ENCODE measurements at places on chromosomes 16 and 17.
A peak's percentile ranks its signal among the peaks of the same experiment; 100 is the strongest.

- no peak for DNase-seq
These were observed 36.6 kb upstream of the NACA2 start for GRCh38 chr17:61627658-61628057.

DNA sequence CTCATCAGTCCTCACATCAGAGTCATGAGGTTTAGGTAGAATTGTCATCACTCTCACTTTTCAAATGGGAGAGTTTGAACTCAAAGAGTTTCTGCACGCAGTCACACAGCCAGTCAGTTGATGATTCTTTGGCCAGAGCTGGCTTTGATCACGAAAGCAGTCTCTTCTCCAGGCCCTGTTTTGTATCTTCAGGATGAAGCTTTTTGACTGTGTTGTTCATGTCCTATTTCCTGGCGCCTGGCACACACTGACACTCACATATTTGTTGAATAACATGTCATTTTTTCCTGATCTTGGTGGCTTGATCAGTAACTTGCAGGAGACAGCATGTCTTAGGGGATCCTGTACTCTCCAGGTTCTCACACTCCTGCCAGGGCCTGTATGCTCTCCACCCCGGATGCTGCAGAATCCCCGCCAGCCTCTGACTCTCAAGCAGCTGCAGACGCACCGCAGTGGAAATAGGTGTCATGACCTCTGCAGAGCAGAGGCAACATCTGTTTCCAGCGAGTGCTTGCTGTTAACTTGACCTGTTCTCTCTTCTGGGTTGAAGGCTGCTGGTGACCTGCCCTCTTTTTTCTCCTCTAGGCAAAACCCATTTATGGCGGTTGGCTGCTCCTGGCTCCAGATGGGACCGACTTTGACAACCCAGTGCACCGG is 33.0 kb downstream of the MPRIP start:
- DNase-seq, result no peak

- DNase-seq, result no peak
These were observed 2274.7 kb downstream of the TP53TG3F start for GRCh38 chr16:35733971-35734702.

GRCh38 chr17:32970281-32970680 is 21.4 kb upstream of the SPACA3 start:
- DNase-seq, result no peak

- DNase-seq, result no peak
These were observed 122.6 kb downstream of the SOCS1 start for GRCh38 chr16:11133344-11133943.

DNA sequence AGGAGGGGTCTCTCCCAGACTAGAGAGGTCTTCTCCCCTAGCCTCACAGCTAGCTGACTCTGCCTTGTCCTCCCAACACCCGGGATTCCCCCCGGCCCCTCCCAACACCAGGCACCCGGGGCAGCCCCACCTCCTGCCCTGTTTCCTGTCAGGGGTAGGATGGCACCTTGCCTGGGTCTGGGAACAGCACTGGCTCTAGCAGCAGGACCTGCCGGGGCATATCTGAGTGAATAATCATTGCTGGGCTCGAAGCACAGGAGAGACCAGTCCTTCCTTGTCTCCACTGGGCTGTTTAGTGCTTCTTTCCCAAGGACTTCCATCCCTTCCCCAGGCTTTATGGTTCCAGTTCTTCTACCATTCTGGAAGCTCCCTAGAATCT is 25.7 kb downstream of the MINK1 start:
- no peak for DNase-seq

DNA sequence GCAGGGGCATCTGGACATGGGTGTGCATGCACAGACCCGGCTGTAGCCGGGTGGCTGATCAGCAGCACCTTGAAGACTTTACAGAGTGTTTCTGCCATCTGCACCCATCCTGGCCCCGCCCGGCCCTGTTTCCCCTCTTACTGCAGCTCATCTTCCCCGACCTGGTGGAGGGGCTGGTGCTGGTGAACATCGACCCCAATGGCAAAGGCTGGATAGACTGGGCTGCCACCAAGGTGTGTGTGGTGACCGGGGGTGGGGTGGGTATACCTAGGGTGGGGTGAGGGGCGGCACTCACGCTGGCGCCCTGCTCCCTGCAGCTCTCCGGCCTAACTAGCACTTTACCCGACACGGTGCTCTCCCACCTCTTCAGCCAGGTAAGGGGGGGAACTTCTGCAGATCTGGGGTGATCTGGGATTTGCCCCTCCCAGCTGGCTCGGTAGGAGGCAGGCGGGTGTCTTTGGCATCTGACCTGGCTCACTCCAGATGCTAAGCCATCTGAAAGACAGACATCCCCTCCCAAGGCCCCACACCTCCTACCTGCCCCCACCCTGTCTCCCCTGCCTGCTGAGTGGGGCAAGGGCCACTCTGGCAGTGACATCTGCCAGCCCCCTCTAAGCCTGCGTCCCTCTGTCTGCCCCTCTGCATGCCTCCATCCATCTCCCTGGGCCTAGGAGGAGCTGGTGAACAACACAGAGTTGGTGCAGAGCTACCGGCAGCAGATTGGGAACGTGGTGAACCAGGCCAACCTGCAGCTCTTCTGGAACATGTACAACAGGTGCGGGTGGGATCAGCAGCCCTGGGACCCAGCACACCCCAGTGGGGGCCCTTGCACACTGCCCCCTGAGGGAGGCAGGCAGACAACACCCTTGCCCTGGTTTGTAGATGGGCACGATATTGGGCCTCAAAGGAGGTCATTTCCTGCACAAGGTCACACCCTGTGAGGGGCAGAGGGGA is 6.6 kb downstream of the NDRG4 start:
- no peak for DNase-seq

DNA sequence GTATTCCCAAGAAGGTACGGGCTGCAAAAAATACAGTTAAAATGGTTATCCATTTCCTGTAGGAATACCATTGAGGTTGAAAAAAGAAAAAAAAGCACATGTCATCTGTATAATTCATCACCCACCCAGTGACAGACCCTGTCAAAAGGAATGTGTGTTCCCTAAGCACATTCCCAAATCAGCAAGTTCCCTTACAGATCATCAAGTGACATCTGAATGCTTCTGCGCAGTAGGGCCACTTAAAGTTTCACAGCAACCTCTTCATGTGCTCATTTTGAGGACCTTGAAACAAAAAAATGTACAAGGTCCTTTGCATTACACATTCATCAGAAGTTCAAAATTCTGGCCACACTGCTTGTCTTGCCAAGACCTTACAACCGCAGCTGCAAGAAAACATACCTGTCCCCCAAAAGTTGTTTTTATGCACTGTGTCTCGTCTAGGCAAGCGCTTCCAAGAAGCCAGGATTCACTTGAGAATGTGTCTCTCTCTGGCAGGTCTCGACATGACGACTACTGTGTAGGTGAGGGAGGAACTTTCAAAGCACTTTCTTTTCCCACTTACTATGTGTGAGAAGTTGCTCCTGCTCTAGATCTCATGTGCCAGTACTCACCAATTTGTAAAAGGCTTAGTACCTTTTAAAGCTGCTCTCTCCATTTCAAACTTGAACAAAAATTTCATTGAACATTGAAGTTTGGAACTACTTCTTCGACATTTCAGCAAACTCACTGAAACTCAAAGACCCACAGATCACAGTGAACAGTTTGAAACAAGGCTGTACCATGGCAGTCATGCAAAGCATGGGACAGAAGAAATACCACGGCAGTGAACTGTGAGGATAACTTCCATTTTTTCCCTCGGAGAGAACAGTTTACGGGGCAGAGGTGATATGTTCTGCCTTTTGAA is 4.3 kb upstream of the POLG2 start:
- DNase-seq, result no peak

DNA sequence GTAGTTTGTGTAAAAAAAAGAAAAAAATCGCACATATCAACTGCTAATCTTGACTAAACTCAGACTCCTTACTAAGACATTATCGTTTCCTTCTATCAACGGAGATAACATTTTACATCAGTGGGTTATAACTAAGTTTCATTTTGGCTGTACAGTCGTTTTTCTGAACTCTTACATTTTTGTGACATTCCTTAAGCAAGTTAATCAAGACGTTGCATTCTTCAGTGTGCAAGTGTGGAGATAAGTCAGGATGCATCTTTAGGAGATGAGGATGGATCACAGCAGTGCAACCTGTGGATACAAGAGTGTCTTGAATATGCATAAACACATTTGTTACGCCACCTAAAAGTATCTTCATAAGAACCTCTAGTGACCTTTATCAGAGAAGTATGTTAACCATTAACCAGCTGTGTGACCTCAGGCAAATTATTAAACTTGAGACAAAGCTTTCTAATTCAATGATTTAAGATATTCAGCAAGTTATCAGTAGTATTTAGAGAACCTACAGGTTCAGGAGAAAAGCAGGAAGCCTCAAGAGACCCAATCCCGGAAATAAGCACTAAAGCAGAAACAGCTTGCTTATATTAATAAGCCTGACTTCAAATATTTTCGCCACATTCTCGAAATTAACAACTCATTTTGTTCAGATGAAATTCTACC is 9.4 kb downstream of the CMC2 start:
- DNase-seq, result no peak

- DNase-seq, result no peak
These were observed 77.5 kb downstream of the GSG1L start for GRCh38 chr16:27985981-27986380.

GRCh38 chr16:53549970-53550690 is 47.1 kb upstream of the AKTIP start:
- DNase-seq, result peak; percentile 65

- no peak for DNase-seq
These were observed 38.8 kb downstream of the METRNL start for GRCh38 chr17:83118071-83118841.

DNA sequence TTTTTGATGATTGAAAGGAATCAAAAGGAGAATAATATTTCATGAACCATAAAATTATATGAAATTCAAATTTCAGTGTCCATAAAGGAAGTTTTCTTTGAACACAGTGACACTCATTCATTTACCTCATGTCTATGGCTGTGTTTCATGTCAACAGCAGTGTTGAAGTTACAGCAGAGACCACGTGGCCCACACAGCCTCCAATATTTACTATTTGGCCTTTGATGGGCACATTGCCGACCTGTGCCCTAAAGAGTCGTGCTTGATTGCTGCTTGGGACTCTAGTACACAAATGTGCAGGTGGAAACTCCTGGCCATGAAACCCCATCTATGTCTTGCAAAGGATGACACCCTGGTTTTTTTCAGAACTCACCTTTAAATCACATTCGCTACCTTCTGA is 57.0 kb downstream of the CES1 start:
- no peak for DNase-seq

DNA sequence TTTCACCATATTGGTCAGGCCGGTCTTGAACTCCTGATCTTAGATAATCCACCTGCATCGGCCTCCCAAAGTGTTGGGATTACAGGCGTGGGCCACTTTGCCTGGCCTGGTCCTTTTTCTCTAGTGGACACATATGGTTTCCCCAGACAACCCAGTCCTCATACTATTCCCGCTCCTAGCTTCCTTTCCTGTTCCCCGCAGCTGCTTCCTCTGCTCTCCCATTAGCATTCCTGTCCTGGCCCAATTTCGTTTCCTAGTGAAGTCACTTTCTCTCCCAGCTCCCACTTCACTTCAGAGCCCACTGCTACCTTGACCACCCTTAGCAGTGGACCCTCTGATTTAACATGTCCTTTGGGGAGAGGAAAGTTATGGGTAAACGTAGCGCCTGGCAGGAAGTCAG is 11.3 kb downstream of the KATNIP start:
- DNase-seq, result no peak

- DNase-seq, result no peak
These were observed 232.9 kb downstream of the UTP18 start for GRCh38 chr17:51493206-51493605.

- DNase-seq, result no peak
These were observed 219.3 kb downstream of the XYLT1 start for GRCh38 chr16:17251496-17251895.

DNA sequence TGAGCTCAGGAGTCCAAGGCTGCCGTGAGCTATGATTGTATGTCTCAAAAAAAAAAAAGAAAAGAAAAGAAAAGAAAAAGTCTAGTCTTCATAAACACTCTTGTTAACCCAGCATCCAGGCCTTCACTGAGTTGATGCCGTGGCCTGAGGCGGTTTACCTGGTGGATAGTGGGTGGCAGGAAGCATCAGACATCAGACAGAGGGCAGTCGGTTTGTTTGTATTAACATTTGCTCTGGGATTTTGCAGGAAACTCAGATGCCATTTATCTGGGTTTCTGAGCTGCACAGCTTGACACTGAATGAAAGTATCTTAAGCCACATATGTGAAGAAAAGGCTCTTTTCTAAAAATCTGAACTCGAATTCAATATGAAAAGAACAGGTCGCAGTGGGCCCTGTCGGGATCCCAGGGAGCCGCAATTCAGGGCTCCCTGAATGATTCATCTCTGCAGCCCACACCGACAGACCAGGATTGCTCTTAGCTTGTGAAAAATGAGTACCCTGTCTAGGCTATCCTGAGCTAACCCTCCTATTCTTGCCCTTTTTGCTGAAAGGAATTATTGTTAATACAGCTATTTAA is 1.1 kb upstream of the DBNDD1 start:
- DNase-seq, result no peak

- DNase-seq, result peak; percentile 72
These were observed 27.1 kb upstream of the SNN start for GRCh38 chr16:11640987-11641817.
